ENCODE measurements at places on chromosomes 5 and 9. TPM values are rescaled to one million over a fixed set of nuclear protein-coding genes. Genes with fewer than 3 reads are reported as not detected.

ARRDC3 gene
- 82.2 TPM for total RNA-seq

SH3TC2 gene
- 7.9 TPM for total RNA-seq

DNA sequence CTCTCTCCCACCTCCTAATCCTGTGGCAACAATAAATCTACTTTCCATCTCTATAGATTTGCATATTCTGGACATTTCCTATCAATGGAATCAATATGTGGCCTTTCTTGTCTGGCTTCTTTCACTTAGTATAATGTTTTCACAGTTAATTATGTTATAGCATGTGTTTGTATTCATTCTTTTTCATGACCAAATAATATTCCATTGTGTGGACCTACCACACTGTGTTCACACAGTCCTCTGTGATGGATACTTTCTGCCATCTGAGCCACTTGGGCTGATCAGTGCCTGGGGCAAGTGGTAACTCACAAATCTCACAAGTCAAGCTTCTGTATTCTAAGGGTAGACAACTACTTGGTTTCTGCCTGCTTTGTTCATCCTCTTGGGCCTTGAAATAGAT is 48.7 kb upstream of the POMT1 start:
- no peak overlapping the region for H3K27ac ChIP-seq
- no peak overlapping the region for H3K4me3 ChIP-seq
- H3K27me3 ChIP-seq = no peaks in the 10 kb centered on the region
- no peaks in the 10 kb centered on the region for H3K4me1 ChIP-seq
- no peak for DNase-seq

CENPK gene
- 5.6 TPM for total RNA-seq

DNA sequence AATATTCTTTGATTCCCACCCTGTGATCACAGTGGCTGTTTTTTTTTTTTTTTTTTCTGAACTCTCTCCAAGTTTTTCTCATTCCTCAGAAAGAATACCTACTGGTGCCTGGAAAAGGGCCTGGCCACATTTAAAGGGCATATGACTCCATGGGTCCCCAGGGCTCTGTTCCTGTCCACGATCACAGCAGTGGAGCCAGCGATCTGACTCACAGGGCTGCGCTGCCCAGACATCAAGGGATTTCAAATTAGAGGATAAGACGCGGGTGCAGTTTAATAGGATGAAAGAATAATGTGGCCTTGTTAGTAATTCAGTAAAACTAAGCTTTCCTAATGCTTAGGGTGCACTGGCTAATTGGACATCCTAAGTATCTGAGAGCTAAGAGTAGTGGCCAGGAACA is 175.1 kb upstream of the MSX2 start:
- no peak for DNase-seq
- no peaks in the 10 kb centered on the region for H3K36me3 ChIP-seq
- no peaks in the 10 kb centered on the region for H3K4me1 ChIP-seq
- H3K27ac ChIP-seq = no peak overlapping the region

IL6ST gene
- 506 TPM for total RNA-seq

GRCh38 chr9:10112070-10112469 is 500.7 kb downstream of the PTPRD start:
- H3K27me3 ChIP-seq = no peaks in the 10 kb centered on the region
- no peak overlapping the region for H3K4me3 ChIP-seq
- DNase-seq = no peak
- no peaks in the 10 kb centered on the region for H3K4me1 ChIP-seq
- H3K27ac ChIP-seq = no peak overlapping the region

GRCh38 chr5:10364186-10364689 is 10.7 kb downstream of the MARCHF6 start:
- no peak for DNase-seq
- no peak overlapping the region for H3K4me3 ChIP-seq
- no peak overlapping the region for H3K27ac ChIP-seq
- no peaks in the 10 kb centered on the region for H3K27me3 ChIP-seq

PCDHGB6 gene
- total RNA-seq = 2.8 TPM

FBP2 gene
- total RNA-seq = not detected

GRCh38 chr5:89536020-89536419 is 653.0 kb upstream of the MEF2C start:
- no peaks in the 10 kb centered on the region for H3K36me3 ChIP-seq
- DNase-seq = no peak
- no peak overlapping the region for H3K4me3 ChIP-seq
- H3K27ac ChIP-seq = no peak overlapping the region

LCN9 gene
- not detected for total RNA-seq

DNA sequence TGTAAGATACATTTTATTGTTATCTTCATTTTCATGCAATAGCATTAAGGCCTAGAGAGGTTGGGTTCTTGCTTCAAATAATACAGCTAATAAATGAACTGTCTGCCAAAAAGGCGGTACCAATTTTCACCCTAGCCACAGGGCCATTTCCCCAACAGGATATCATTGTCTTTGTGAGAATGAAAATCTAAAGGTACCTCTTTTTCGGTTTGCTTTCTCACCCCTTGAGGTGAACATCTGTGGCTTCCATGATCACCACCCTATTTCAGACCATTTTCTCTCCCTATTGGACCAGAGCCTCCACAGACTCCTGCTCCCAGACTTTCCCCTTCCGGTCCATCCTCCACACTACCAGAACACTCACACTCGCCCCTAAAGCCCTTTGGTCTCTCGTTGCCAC is 60.2 kb downstream of the SFXN1 start:
- DNase-seq = no peak
- no peaks in the 10 kb centered on the region for H3K4me1 ChIP-seq
- no peak overlapping the region for H3K4me3 ChIP-seq
- no peaks in the 10 kb centered on the region for H3K36me3 ChIP-seq
- no peak overlapping the region for H3K27ac ChIP-seq
- peaks cover 4% of the 10 kb centered on the region for H3K27me3 ChIP-seq

TAF11L5 gene
- total RNA-seq = not detected

GRCh38 chr5:67425514-67425913 is 228.9 kb upstream of the CD180 start:
- peak; percentile 16 for DNase-seq
- H3K27me3 ChIP-seq = no peaks in the 10 kb centered on the region
- H3K4me3 ChIP-seq = no peak overlapping the region
- no peaks in the 10 kb centered on the region for H3K36me3 ChIP-seq
- H3K4me1 ChIP-seq = peaks cover 4% of the 10 kb centered on the region

- no peaks in the 10 kb centered on the region for H3K27me3 ChIP-seq
- H3K4me3 ChIP-seq = no peak overlapping the region
- H3K27ac ChIP-seq = no peak overlapping the region
- no peaks in the 10 kb centered on the region for H3K36me3 ChIP-seq
- H3K4me1 ChIP-seq = peaks cover 4% of the 10 kb centered on the region
Measured at GRCh38 chr5:122498163-122498562, 186.1 kb downstream of the SNCAIP start.

- peak within 1 kb of the TSS; percentile 7 for H3K27ac ChIP-seq
- peak; percentile 87 for DNase-seq
- H3K27me3 ChIP-seq = 0 out of 2 replicates have a peak, but pooled peaks cover 3% of the 10 kb centered on the region
Measured at GRCh38 chr9:129752900-129753729, at the start of gene PTGES. TSS of gene PTGES (minus strand) at chr9:129753042. CDS start at chr9:129753012, 30 bp downstream.

DNA sequence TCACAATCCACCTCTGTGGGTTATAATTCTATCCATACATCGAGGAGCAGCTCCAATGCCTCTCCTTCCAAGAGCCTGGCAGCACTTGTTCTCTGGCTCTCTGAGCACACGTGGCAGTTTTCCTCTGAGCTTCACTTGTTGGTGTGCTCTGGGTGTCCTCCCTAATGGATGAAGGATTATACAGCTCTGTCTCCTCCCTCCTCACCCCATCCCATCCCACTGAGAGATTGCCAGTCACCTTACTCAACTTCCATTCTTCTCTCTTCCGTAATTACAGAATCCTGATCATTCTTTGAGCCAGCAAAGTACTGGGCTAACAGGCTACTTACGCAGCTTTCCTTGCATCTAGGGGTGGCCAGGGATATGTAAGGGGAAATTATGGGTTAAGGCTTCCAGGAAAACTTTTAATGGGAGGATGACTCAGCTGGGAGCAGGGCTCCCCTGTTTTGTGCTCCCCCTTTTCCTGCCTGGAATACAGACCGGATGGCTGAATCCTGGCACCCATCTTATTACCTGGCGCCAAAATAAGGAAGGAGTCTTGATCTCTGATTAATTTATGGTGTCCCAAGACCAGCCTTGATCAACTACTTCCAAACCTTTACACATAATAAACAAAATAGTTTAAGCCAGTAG is 6.3 kb upstream of the CCDC69 start:
- H3K27ac ChIP-seq = no peak overlapping the region
- peaks cover 2% of the 10 kb centered on the region for H3K4me1 ChIP-seq
- H3K27me3 ChIP-seq = peaks cover 32% of the 10 kb centered on the region
